Body of pancreas (tissue), 4 donors: ENCODE measurements at places on chromosomes 3 and 15. TPM values are rescaled to one million over a fixed set of nuclear protein-coding genes. Genes with fewer than 3 reads are reported as not detected.

GRCh38 chr15:28101201-28101600 lies 2.1 kb upstream of the OCA2 start:
- no peaks in the 10 kb centered on the region for H3K36me3 ChIP-seq
- H3K4me1 ChIP-seq = peaks cover 26% of the 10 kb centered on the region
- no peak for DNase-seq
- no peaks in the 10 kb centered on the region for H3K27me3 ChIP-seq

DNA sequence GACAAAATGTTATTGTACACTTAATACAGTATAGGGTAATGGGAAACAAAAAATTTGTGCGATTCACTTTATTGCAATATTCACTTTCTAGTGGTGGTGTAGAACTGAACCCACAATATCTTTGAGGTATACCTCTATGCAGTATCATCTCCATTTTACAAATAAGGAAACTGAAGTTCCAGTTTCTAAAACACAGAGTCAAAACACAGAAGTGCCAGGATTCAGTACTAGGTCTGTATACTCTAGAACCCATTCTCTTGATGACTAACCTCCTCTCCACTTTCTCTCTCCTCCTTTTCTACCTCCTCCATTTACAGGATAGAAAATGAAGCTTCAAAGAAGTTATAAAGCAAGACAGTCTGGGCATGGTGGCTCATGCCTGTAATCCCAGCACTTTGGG lies 62.2 kb downstream of the MB21D2 start:
- H3K4me1 ChIP-seq = peaks cover 22% of the 10 kb centered on the region
- no peak overlapping the region for H3K27ac ChIP-seq
- no peaks in the 10 kb centered on the region for H3K36me3 ChIP-seq

The LYZL4 gene
- not detected for total RNA-seq

DNA sequence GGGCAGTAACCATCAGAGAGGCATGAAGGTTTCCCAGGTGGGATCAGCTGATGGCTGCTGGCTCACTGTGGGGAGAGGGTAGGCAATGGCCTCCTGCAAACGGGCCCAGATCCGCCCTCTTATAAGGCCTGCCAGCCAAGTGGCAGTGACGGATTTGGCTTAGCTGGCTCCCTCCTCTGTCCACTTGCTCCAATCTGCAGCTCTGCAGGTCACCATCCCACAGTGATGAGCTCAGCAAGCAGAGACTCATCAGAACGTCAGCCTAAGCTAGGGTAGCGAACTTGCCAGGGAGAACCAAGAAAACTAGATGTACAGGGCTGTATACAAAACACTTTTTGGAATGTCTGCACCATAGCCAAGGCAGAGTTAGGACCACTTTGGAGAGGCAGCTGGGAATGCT lies 62.8 kb upstream of the DCLK3 start:
- H3K27me3 ChIP-seq = no peaks in the 10 kb centered on the region
- H3K36me3 ChIP-seq = no peaks in the 10 kb centered on the region
- DNase-seq = no peak
- H3K4me3 ChIP-seq = no peak overlapping the region
- no peaks in the 10 kb centered on the region for H3K4me1 ChIP-seq

GRCh38 chr3:41489231-41489630 lies 289.9 kb downstream of the CTNNB1 start:
- no peak overlapping the region for H3K4me3 ChIP-seq
- H3K27me3 ChIP-seq = no peaks in the 10 kb centered on the region

DNA sequence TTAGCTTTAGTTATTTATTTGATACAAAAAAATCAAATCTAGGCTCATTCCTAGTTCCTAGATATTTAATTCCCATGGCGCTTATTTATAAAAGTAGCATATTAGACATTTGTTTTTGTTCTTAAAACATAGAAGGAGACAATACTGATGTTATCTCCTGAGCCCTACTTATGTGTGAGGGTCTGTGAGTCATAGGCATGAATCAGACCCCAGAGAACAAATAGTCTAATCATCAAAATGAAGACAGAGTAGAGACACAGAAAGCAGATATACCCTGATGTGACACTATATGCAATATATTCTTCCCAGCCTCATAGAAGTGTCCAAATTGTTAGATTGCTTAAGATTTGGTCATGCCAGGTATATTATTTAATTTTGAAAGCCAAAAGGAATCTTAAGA lies 44.9 kb downstream of the PEX5L start:
- H3K4me1 ChIP-seq = no peaks in the 10 kb centered on the region
- DNase-seq = no peak
- H3K36me3 ChIP-seq = no peaks in the 10 kb centered on the region
- H3K4me3 ChIP-seq = no peak overlapping the region

GRCh38 chr15:92097474-92098178 lies 244.1 kb downstream of the SLCO3A1 start:
- peaks cover 3% of the 10 kb centered on the region for H3K4me1 ChIP-seq
- H3K36me3 ChIP-seq = no peaks in the 10 kb centered on the region
- DNase-seq = peak; percentile 51

GRCh38 chr15:68389041-68389930 lies 42.7 kb downstream of the ITGA11 start:
- H3K4me3 ChIP-seq = no peak overlapping the region
- DNase-seq = no peak
- no peaks in the 10 kb centered on the region for H3K27me3 ChIP-seq
- H3K27ac ChIP-seq = no peak overlapping the region
- H3K4me1 ChIP-seq = no peaks in the 10 kb centered on the region

- peak overlapping the region; percentile 37 for H3K27ac ChIP-seq
- DNase-seq = no peak
- no peaks in the 10 kb centered on the region for H3K36me3 ChIP-seq
- H3K4me1 ChIP-seq = peaks cover 39% of the 10 kb centered on the region
- H3K27me3 ChIP-seq = no peaks in the 10 kb centered on the region
- H3K4me3 ChIP-seq = no peak overlapping the region
Measured at GRCh38 chr3:64188810-64189560, 36.3 kb downstream of the PRICKLE2 start.
